H1 (cell line): ENCODE measurements at places on chromosomes 7 and 10. TPM values are rescaled to one million over a fixed set of nuclear protein-coding genes. Genes with fewer than 3 reads are reported as not detected.

DNA sequence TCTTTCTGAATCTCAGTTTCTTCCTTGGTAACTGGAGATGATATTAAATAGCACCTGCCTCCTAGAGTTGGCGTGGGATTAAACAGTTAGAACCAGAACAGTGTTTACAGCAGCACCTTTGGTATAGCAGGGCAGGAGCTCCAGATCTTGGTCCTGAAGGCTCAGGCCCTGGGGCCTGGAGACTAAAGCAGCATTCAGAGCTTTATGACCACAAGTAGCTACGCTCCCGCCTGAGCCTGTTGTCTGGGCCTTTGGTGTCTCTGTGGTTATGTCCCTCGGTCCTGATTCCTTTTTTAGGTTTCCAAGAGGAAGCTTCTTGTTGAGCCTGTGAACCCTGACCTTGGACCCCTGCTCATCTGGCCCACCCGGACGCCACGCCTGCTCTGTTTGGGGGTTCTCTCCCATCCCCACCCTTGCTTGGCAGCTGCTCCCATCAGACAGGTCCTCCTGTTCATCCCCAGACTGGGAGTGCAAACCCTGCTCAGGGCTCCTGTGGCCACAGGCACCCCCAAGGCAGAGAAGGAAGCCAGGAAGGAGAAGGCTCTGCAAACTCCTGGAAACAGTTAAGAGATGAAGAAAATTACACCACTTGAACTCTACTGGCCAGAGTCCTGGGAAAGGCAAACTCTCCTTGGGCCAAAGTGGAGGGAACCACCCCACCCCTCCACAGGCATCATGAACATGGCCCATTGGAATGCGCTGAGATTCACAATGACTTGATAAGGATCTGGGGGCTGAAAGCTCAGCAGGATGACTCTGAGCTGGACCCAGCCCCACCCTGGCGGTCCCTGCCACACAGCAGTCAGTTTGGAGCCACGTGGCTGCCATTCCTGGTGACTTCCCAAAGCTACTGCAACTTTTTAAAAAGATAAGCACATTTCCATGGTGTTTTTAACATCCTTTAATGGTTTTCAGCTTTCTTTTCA is 50.1 kb upstream of the TMEM72 start:
- no peak for DNase-seq
- no peak overlapping the region for H3K4me3 ChIP-seq
- no peaks in the 10 kb centered on the region for H3K36me3 ChIP-seq

The SPDYE1 gene
- not detected in 2 replicates for total RNA-seq

DNA sequence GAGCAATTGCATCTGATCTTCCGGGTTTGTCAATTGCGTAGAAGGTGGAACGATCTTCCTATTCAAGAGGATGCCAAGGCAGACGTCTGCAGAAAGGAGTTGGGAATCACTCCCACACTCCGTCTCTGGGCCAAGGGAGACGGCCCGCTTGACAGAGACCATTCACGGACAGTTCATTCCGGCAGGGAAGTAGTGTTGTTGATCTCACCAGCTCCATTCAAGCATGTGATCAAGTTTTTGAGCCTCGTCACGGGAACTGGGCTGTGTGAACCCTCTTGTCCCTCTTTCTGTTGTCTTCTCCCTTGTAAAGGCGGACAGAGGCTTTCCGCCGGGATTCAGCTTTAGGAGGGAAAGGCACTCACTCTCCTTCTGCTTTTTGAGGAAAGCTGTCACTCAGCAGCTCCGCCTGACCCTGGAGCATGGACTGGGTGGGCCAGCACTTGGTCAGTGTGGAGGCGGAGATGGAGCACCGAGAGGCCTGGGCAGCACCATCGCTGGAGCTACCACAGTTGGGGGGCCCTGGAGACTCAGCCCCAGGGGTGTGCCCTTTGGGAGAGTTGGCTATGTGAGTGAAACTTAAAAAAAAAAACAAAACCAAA is 44.9 kb downstream of the SPDYE5 start:
- H3K27ac ChIP-seq: no peak overlapping the region
- H3K27me3 ChIP-seq: no peaks in the 10 kb centered on the region
- H3K36me3 ChIP-seq: peaks cover 29% of the 10 kb centered on the region
- DNase-seq: no peak

DNA sequence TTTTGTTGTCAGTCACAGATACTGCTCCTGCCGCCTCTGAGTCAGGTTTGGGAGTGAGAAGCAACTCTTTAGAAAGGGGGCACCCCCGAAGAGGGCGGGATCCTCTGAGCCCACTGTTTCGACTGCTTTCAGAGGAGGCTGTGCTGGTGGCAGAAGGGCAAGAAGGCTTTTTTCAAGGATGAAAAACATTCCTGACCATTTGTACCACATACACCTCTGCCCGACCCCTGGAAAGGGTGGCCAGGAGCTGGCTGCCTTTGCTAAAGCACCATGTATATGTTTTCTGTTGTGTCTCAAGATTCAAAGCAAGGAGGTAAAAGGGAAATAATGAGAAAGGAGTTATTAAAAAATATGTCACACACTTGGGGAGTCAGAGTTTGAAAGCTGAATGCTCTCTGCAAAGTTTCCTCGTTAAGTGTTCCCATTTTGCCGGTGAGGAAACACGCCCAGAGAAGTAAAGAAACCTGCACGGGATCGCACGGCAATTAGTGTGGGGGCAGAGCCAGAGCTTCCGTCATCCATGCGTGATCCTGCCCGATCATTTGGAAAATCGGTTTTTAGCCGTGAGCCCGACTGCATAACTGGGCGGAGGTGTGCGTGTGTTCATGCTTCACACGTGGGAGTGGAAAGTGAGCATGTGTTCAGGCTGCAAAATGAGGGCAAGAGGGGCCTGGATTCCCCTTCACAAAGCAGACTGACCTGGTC is 163.2 kb downstream of the ADAM12 start:
- no peak overlapping the region for H3K4me3 ChIP-seq
- no peak for DNase-seq

GRCh38 chr10:104327745-104328645 is 10.3 kb downstream of the ITPRIP start:
- no peaks in the 10 kb centered on the region for H3K27me3 ChIP-seq
- DNase-seq: no peak
- H3K4me1 ChIP-seq: peaks cover 68% of the 10 kb centered on the region
- H3K36me3 ChIP-seq: no peaks in the 10 kb centered on the region
- peak overlapping the region; percentile 87 for H3K27ac ChIP-seq

- no peaks in the 10 kb centered on the region for H3K36me3 ChIP-seq
- peaks cover 3% of the 10 kb centered on the region; the same call in 1 of the 2 replicates for H3K4me1 ChIP-seq
- H3K4me3 ChIP-seq: no peak overlapping the region
- no peak for DNase-seq
These were observed 66.3 kb upstream of the IL6 start for GRCh38 chr7:22660732-22661131.

The PRSS37 gene
- total RNA-seq: not detected in 2 replicates

The MYOZ1 gene
- total RNA-seq: 2.6 and 2.7 TPM in 2 replicates

- no peak overlapping the region for H3K27ac ChIP-seq
- no peak for DNase-seq
- H3K36me3 ChIP-seq: no peaks in the 10 kb centered on the region
- H3K4me1 ChIP-seq: no peaks in the 10 kb centered on the region; the same call in 1 of the 2 replicates
These were observed 16.8 kb downstream of the OSBPL3 start for GRCh38 chr7:24963218-24963617.

- DNase-seq: no peak
- H3K4me3 ChIP-seq: no peak within 1 kb of the TSS
- H3K36me3 ChIP-seq: no peaks in the 10 kb centered on the region
- no peak within 1 kb of the TSS for H3K27ac ChIP-seq
- H3K4me1 ChIP-seq: 0 out of 2 replicates have a peak, but pooled peaks cover 2% of the 10 kb centered on the region
- no peaks in the 10 kb centered on the region for H3K27me3 ChIP-seq
These were observed at the start of gene MYH16 for GRCh38 chr7:99272476-99273045. TSS of gene MYH16 (plus strand) at chr7:99272839.

The TBX20 gene
- 0.26 and 0.29 TPM in 2 replicates for total RNA-seq

- no peak overlapping the region for H3K27ac ChIP-seq
- no peaks in the 10 kb centered on the region for H3K36me3 ChIP-seq
- no peak overlapping the region for H3K4me3 ChIP-seq
- no peak for DNase-seq
- no peaks in the 10 kb centered on the region for H3K27me3 ChIP-seq
These were observed 5.9 kb upstream of the MAPK8 start for GRCh38 chr10:48300556-48300955.

GRCh38 chr7:80618096-80618495 is 20.3 kb upstream of the CD36 start:
- no peaks in the 10 kb centered on the region for H3K4me1 ChIP-seq
- no peak overlapping the region for H3K27ac ChIP-seq
